ENCODE measurements at places on chromosomes 3 and 15.

DNA sequence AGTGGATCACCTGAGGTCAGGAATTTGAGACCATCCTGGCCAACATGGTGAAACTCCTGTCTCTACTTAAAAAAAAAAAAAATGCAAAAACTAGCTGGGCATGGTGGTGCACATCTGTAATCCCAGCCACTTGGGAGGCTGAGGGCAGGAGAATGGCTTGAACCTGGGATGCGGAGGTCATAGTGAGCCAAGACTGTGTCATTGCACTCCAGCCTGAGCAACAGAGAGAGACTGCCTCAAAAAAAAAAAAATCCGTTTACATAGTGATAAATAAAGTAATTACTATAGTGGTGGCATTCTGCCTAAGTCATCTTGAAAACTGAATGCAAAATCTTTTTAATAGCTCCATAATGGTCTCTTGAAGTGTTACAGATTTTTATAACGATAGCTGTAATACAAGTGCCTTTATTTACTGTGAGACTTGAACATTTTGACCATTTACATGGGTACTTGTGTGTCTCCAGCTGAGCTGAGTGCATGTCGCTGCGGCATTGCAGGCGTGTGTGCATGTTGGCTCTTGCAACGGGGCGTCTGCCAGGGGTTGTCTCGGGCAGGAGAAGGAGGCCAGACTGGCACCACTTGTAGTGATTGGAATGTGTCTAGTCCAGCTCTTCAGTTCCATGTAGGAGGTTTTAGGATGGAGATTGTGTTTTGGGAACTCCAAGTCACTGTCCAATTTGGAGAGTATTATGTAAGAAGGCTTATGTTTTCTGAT lies 111.9 kb downstream of the IGF1R start:
- DNase-seq, result no peak

DNA sequence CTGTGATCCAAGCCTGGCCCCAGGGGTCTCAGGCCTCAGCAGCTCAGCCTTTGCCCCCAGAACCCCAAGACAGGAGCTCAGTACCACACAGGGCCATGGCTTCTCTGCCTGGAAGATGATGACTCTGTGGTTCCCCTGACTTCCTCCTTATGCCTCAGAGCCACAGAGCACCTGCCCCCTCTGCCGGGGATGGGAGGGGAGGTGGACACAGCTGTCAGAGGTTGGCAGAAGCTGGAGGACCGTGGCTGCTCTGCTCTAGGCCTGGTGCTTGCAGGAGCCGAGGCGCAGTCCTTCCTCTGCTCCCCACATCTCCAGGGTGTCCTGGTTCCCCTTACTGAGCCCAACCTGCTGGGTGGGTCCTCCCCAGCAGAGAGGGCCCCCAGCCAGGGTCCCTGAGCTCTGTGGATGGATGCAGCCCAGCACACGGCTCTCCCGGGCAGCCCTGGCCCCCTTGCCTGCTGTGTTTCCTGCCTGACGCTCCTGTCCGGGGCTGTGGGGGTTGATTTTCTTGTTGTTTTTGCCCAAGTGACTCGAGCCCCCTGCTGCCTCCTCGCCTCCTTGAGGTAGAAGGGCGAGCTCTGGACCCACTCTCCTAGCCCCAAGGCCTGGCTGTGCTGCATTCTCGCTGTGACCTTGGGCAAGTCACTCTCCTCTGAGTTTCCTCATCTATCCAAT lies 36.6 kb downstream of the PSTPIP1 start:
- DNase-seq, result peak; percentile 15

- DNase-seq, result peak; percentile 53
These were observed 340 bp downstream of the TMEM44 start for GRCh38 chr3:194632809-194633348.

- no peak for DNase-seq
These were observed 4.1 kb downstream of the EFCAB12 start for GRCh38 chr3:129424185-129424841.

DNA sequence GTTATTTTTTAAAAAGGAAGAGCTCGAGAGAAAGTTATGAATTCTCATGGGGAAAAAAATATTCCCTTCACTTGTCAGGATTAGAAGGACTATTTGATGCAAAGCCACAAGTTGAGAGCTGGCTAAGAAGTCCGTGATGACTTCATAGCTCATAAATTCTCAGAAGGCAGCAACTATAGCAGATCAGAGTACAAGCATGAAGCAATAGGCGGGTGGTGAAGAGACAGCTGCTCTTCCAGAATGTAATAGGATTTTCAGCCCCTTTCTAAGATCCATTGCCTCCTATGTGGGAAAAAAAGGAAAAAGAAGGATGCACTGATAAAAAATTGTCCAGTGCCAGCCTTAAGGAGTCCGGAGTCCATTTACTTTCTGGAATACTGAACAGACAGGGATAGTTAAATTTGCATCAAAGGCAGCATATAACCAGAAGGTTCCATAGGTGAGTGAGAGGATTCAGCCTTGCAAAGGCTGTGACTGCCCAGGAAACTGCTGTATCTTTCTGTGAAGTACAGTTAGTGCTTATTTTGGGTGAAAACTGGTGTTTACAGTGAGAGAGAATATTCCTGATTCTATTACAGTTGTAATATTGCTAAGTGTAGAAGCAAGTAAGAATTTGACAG lies 929.5 kb upstream of the ALCAM start:
- DNase-seq, result no peak

DNA sequence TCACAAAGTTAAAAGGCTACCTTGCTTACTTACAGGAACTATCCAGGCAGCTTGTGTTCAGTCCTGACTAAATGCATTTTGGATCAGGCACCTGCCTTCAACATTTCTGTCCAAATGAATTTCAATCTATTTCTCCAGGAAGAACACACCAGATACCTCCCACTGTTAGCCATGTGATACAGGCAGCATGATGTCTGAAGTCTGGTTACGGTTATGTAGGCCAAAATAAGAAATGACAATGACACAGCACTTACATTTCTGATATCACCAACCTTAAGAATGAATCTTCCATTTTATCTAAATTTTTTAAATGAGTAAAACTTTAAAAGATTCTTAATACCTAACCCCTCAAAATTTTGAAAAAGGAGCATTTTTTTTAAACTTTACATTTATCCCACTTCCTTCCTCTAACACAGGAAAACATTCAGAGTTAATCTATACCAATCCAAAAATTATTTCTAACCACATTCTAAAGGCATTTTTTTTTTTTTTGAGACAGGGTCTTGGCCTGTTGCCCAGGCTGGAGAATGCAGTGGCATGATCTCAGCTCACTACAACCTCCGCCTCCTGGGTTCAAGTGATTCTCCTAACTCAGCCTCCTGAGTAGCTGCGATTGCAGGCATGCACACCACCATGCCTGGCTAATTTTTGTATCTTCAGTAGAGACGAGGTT lies at the start of gene MAP4:
MAP4 (minus strand) TSS at position 116 of the 673 bp plus-strand sequence. CDS start 17,556 bp downstream, outside the sequence.
- no peak for DNase-seq

GRCh38 chr15:98127586-98127985 lies 167.1 kb downstream of the ARRDC4 start:
- DNase-seq, result no peak

DNA sequence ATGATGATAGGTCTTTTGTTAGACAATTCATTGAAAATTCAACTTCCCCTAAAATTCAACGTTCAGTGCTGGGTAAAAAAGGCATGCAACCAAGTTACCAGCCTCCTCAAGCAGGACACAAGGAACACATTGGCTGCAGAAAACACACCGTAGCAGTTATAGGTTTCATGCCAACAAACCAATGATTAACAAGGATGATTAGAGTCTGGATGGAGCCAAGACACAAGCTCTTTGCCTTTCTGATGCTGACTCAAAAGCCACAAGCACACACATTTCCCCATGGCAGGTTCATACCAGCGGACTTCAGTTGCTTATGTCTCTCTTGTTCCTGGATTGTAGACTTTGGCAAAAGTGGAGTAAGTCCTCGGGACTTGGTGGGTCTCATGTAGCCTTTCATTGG lies 105.8 kb downstream of the DHX30 start:
- DNase-seq, result no peak

DNA sequence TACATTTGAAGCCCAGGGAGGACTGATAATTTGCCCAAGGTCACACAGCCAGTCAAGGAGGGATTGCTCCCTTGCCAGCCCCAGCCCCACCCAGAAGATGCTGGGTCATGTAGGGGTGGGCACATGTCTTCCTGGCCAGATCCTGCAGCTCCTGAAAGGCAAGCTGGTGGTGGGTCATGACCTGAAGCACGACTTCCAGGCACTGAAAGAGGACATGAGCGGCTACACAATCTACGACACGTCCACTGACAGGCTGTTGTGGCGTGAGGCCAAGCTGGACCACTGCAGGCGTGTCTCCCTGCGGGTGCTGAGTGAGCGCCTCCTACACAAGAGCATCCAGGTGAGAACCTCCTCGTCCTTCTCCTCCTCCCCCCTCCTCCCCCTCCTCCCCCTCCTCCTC lies 13.2 kb downstream of the ISG20 start:
- no peak for DNase-seq

GRCh38 chr3:170337420-170337819 lies 20.1 kb upstream of the SKIL start:
- DNase-seq, result no peak

GRCh38 chr3:46524008-46524407 lies 26.2 kb downstream of the RTP3 start:
- DNase-seq, result no peak

GRCh38 chr3:64110071-64110470 lies 86.8 kb upstream of the PSMD6 start:
- no peak for DNase-seq

- no peak for DNase-seq
These were observed 11.5 kb downstream of the PARP16 start for GRCh38 chr15:65275104-65275727.

- DNase-seq, result peak; percentile 55
These were observed 16.8 kb downstream of the NOX5 start for GRCh38 chr15:69031013-69032001.

- DNase-seq, result no peak
These were observed 118.9 kb upstream of the IGSF10 start for GRCh38 chr3:151579571-151580270.

DNA sequence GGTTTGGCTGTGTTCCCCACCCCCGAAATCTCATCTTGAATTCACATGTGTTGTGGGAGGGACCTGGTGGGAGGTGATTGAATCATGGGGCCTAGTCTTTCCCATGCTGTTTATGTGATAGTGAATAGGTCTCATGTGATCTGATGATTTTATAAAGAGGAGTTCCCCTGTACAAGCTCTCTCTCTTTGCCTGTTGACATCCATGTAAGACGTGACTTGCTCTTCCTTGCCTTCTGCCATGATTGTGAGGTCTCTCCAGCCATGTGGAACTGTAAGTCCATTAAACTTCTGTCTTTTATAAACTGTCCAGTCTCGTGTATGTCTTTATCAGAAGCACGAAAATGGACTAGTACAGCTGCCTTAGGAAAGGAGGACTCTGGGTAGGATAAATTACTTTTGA lies 976.7 kb downstream of the MCTP2 start:
- DNase-seq, result no peak

DNA sequence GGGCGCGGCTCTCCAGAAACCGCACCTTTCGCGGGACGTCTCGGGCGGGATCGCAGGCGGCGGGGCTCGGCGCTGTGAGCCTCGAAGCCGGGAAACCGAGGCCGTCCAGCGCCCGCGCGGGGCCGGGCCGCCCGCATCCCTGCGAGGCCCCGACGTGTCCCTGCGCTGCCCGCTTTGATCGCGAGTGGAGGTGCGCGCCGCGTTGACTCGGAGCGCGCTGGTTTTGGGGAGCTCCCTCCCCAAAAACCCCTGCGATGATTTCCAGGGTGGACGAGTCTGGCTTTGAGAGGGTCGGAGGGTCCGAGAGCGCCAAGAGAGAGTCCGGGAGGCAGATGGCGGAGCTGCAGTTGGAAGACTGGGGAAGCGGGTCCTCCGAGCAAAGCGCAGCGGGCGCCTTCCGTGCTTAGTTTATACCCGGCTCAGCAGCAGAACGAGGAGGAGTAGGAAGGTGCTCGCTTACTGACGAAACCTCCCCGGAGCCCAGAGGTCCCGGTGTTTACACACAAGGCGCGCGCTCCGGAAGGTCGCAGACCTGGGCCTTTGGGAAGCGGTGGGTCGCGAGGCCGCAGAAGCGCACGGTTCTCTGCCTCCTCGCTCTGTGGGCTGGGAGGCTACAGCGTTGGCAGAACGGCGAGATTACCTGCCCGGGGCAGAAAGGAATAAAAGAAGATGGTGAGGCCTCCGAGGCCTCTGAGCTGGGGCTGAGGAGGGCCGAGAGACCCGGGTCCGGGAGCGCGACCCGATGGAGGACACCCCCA lies 687 bp downstream of the ALDH1A3 start:
- DNase-seq, result no peak

- DNase-seq, result no peak
These were observed 12.4 kb downstream of the PLS1 start for GRCh38 chr3:142608631-142609030.

DNA sequence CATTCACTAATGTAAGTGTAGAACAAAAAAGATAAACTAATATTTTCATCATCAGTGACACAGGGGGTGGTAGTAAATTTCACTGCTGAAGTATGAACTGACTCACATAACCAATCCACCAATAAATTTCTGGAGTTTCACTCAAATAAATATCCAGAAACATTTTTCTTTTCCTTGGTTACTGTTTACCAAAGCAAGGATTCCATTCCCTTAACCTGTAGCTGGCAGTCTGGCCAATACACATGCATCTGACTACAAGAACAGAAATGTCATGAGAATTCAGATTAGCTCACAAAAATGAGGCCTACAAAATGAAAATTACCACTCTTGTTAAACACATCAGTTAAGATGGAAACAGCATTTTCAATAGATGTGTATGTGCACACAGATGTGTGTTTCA lies 80.3 kb downstream of the STAG1 start:
- no peak for DNase-seq

DNA sequence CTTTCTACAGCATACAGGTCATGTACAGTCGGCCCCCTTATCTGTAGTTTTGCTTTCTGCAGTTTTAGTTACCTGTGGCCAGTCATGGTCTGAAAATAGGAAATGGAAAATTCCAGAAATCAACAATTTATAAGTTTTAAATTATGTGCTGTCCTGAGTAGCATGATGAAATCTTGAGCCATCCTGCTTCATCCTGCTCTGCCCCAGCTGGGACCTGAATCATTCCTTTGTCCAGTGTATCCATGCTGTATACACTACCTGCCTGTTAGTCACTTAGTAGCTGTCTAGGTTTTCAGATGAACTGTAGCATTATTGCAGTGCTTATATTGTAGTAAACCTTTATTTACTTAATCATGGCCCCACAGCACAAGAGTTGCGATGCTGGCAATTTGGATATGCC lies 44.8 kb downstream of the AP4E1 start:
- DNase-seq, result no peak

- no peak for DNase-seq
These were observed 17.5 kb downstream of the IL1RAP start for GRCh38 chr3:190531406-190531805.

DNA sequence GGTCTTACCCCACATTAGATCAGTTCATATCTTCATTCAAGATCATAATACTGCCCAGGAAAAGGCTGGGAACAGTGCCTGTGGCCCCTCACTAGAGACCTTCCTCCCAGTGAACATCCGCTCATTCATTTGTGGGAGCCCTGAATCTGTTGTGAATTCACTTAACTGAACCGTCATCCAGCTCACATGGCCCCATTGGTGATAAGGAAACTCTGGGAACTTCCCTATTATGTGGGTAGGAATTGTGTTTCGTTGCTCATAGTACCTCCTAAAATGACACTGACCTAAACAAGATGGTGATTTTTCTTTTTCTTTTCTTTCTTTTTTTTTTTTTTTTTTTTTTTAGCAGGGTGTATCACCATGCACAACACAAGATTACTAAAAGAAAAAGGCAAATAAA lies 6.8 kb upstream of the MESP2 start:
- DNase-seq, result no peak

Data from NCI-H526 treated with DMSO at 0.1 percent for 48 hours (cell line).